Uterus (tissue), 4 donors: ENCODE measurements at places on chromosomes 7 and 10.

- DNase-seq = no peak
These were observed 8.4 kb downstream of the ANXA11 start for GRCh38 chr10:80196950-80197315.

DNA sequence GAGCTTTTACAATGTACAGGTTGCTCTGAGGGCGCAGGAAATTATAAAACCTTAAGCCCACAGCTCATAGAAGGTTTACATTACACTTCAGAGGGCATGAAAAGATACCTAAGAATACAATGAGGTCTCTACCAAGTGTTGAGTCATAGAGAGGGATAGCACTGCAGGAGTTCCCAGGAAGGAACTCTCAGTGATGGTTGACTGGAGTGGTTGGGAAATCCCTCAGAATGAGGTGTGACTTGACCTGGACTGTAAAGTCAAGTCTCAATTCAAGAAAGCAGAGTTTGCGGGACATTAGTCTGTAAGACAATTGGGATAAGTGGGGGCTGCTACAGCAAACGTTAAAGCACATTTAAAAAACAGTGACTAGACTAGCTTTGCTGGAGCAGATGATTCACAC, 21.9 kb downstream of the TNKS2 start:
- DNase-seq = no peak

DNA sequence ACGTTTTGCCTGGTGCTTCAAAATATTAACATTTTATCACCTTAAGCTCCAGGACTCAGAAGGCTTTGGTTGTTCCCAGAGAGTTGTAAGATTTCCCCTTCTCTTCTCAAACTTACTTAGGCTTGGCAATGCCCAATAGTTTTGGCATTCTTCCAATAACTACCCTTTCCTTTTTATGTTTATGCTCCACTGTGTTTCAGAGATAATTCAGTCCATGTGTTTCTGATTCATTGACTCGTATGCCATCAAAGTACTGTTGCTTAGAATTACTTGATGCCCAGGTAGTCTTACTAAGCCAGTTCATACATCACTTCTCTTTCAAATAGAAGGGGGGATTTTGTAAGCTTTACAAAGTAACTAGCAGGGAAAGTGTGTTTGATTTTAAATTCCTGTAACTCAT, 66.6 kb downstream of the AGMO start:
- no peak for DNase-seq

GRCh38 chr7:85454904-85455303, 268.0 kb upstream of the SEMA3D start:
- DNase-seq = no peak
